ENCODE measurements at places on chromosomes 1 and 21. TPM values are rescaled to one million over a fixed set of nuclear protein-coding genes. Genes with fewer than 3 reads are reported as not detected.

- H3K27ac ChIP-seq = no peak overlapping the region
- H3K36me3 ChIP-seq = no peaks in the 10 kb centered on the region
- peak; percentile 84 for DNase-seq
- H3K27me3 ChIP-seq = no peaks in the 10 kb centered on the region
- no peak overlapping the region for H3K4me3 ChIP-seq
Measured at GRCh38 chr1:27102707-27103468, 52.0 kb downstream of the SLC9A1 start.

GRCh38 chr21:46168659-46169386, 13.4 kb upstream of the FTCD start:
- no peaks in the 10 kb centered on the region for H3K4me1 ChIP-seq
- no peaks in the 10 kb centered on the region for H3K27me3 ChIP-seq
- no peak for DNase-seq
- H3K36me3 ChIP-seq = no peaks in the 10 kb centered on the region
- no peak overlapping the region for H3K4me3 ChIP-seq

- H3K27ac ChIP-seq = no peak overlapping the region
- H3K4me3 ChIP-seq = no peak overlapping the region
- no peaks in the 10 kb centered on the region for H3K27me3 ChIP-seq
- no peaks in the 10 kb centered on the region for H3K36me3 ChIP-seq
Measured at GRCh38 chr1:212067787-212068186, 32.2 kb downstream of the DTL start.

DNA sequence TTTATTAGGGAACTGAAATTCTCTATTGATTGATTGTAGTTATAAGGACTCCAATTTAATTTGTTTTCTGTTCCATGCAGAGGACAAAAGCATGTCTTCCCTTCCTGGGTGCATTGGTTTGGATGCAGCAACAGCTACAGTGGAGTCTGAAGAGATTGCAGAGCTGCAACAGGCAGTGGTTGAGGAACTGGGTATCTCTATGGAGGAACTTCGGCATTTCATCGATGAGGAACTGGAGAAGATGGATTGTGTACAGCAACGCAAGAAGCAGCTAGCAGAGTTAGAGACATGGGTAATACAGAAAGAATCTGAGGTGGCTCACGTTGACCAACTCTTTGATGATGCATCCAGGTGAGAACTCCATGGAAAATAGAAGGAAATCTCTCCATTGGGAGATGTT, 1.5 kb downstream of the SETDB1 start:
- no peak overlapping the region for H3K27ac ChIP-seq
- no peak for DNase-seq
- H3K4me1 ChIP-seq = no peaks in the 10 kb centered on the region
- H3K4me3 ChIP-seq = no peak overlapping the region
- peaks cover 9% of the 10 kb centered on the region for H3K36me3 ChIP-seq

Gene TMEM54
- 45.9 TPM for total RNA-seq

Data from kidney (tissue), 22 donors.